Activated T-cell treated with anti-CD3 and anti-CD28 coated beads, Interleukin-2, amount 50 U/mL, for 72 hours (primary cell): ENCODE measurements at places on chromosomes 13 and 19. TPM values are rescaled to one million over a fixed set of nuclear protein-coding genes. Genes with fewer than 3 reads are reported as not detected.

DNA sequence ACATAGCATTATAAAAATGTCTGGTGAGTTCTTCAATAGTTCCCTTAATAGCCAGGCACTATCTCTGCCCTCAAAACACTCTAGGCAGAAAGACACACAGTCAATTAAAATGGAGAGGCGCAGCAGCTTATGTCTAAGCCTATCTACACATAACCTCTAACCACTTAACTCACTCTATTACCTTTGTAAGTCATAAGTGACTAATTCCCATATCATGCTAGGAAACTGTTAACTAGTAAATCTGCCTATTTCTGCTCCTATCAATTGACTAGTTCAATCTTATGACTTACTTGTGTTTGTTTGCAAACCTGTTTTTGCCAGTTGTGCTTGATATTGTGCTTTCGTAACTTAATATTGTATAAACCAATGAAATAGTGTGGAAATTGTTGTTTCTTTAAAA, 3.2 kb downstream of the CCDC122 start:
- peaks cover 2% of the 10 kb centered on the region for H3K36me3 ChIP-seq
- no peak overlapping the region for H3K4me3 ChIP-seq
- H3K27ac ChIP-seq = no peak overlapping the region
- H3K4me1 ChIP-seq = peaks cover 22% of the 10 kb centered on the region
- H3K27me3 ChIP-seq = peaks cover 6% of the 10 kb centered on the region

DNA sequence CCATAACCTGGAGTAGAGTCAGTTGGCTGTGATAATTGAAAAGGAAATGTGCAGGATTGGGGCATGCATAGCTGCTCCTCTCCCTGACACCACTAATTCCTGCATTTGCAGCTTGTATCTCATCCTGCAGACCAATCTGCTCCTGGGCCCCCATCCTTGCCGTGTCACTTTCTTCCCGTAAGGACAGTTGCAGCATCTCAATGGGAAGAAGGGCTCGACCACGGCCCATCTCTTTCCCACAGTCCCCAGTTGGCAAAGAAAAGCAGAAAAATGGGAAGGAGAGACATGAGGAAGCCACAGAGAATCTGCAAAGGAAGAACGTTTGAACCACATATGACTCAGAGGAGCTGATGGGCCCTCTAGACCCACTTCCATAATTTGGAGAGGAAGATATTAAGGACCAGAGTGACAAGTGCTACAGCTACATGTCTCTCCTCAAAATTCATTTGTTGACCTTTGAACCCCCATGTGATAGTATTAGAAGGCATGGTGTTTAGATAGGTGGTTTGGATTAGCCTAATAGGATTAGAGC, 1.8 kb upstream of the SIGLEC12 start:
- no peak overlapping the region for H3K4me3 ChIP-seq
- no peak for DNase-seq

- H3K27ac ChIP-seq = no peak overlapping the region
- no peaks in the 10 kb centered on the region for H3K4me1 ChIP-seq
- H3K4me3 ChIP-seq = no peak overlapping the region
- H3K27me3 ChIP-seq = peaks cover 6% of the 10 kb centered on the region
Observed at GRCh38 chr19:13942023-13942684, 3.9 kb upstream of the PODNL1 start.

Gene STOML3
- total RNA-seq = not detected

- no peaks in the 10 kb centered on the region for H3K27me3 ChIP-seq
- no peak overlapping the region for H3K4me3 ChIP-seq
- peaks cover 2% of the 10 kb centered on the region for H3K36me3 ChIP-seq
- no peak for DNase-seq
Observed at GRCh38 chr13:80712026-80712425, 371.1 kb upstream of the SPRY2 start.

- no peaks in the 10 kb centered on the region for H3K4me1 ChIP-seq
- no peak overlapping the region for H3K4me3 ChIP-seq
- no peaks in the 10 kb centered on the region for H3K36me3 ChIP-seq
Observed at GRCh38 chr19:48844472-48844871, 8.2 kb upstream of the HSD17B14 start.

Gene FGF21
- not detected for total RNA-seq

- H3K27ac ChIP-seq = no peak overlapping the region
- H3K4me1 ChIP-seq = peaks cover 53% of the 10 kb centered on the region
- H3K27me3 ChIP-seq = no peaks in the 10 kb centered on the region
- no peaks in the 10 kb centered on the region for H3K36me3 ChIP-seq
Observed at GRCh38 chr19:39126312-39127187, 964 bp downstream of the PAK4 start.

GRCh38 chr13:111916201-111916600, 150.7 kb upstream of the SOX1 start:
- H3K27me3 ChIP-seq = no peaks in the 10 kb centered on the region
- H3K27ac ChIP-seq = no peak overlapping the region
- no peaks in the 10 kb centered on the region for H3K4me1 ChIP-seq
- no peak overlapping the region for H3K4me3 ChIP-seq
- no peaks in the 10 kb centered on the region for H3K36me3 ChIP-seq

Gene SIGLECL1
- not detected for total RNA-seq

Gene NKG7
- 261 TPM for total RNA-seq

- no peaks in the 10 kb centered on the region for H3K36me3 ChIP-seq
- no peak overlapping the region for H3K27ac ChIP-seq
- no peak overlapping the region for H3K4me3 ChIP-seq
- H3K27me3 ChIP-seq = no peaks in the 10 kb centered on the region
- no peaks in the 10 kb centered on the region for H3K4me1 ChIP-seq
- DNase-seq = no peak
Observed at GRCh38 chr19:1222394-1222793, 15.4 kb downstream of the CBARP start.

Gene CALR3
- not detected for total RNA-seq

GRCh38 chr19:788983-789700, 8.1 kb upstream of the PTBP1 start:
- no peaks in the 10 kb centered on the region for H3K36me3 ChIP-seq
- no peak overlapping the region for H3K4me3 ChIP-seq
- no peak for DNase-seq
- H3K27me3 ChIP-seq = peaks cover 6% of the 10 kb centered on the region
- no peaks in the 10 kb centered on the region for H3K4me1 ChIP-seq
- no peak overlapping the region for H3K27ac ChIP-seq

GRCh38 chr13:69108486-69108885, 999.1 kb upstream of the ATXN8OS start:
- peaks cover 3% of the 10 kb centered on the region for H3K36me3 ChIP-seq
- no peaks in the 10 kb centered on the region for H3K4me1 ChIP-seq
- no peak for DNase-seq
